ENCODE measurements at places on chromosomes 6 and 20.
A peak's percentile ranks its signal among the peaks of the same experiment; 100 is the strongest.

GRCh38 chr20:51456511-51457509 lies 85.7 kb downstream of the NFATC2 start:
- peak; percentile 92 for DNase-seq

- no peak for DNase-seq
Measured at GRCh38 chr6:133315811-133316210, 74.7 kb downstream of the EYA4 start.

GRCh38 chr6:28240471-28240870 lies 11.6 kb downstream of the ZKSCAN4 start:
- no peak for DNase-seq

- DNase-seq = no peak
Measured at GRCh38 chr6:119066517-119066916, 11.9 kb downstream of the FAM184A start.

GRCh38 chr6:99119109-99120031 lies 171.6 kb upstream of the FBXL4 start:
- peak; percentile 77 for DNase-seq

GRCh38 chr6:146890172-146890571 lies 291.4 kb downstream of the ADGB start:
- DNase-seq = no peak

DNA sequence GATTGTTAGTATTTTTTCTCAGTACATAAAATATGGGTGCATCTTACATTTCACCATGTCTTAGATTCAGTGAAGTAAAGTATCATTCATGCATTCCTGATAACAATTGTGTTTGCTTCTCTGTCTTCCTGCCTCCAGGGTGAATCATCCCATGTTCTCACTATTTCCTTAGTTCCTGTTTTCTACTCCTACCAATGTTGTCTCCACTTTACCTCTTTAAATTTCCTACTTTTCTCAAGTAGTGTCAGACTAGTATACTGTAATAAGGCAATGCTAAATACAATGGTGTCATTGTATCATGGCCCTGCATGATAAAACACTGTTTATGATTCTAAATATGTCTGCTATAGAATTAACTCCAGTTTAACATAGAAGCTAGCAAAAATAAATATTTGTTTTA lies 37.4 kb upstream of the GABRR1 start:
- no peak for DNase-seq

DNA sequence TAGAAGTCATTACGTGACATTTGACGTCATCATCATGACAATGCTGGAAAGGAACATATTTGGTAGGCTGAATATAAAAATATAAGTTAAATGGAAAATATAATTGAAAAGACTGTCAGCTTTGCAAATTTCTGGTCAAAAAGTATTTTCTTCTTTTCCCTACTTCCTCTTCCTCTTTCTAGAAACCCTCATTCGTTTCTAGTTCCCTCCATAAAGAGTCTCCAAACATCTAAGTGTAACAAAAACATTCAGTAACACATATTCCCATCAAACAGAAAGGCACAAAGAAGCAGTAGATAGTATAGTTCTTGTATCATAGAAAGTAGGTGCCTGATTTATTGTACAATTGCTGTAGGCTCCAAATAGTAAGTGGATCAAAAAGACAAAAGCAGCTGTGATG lies 150.8 kb upstream of the FAM83B start:
- DNase-seq = no peak

DNA sequence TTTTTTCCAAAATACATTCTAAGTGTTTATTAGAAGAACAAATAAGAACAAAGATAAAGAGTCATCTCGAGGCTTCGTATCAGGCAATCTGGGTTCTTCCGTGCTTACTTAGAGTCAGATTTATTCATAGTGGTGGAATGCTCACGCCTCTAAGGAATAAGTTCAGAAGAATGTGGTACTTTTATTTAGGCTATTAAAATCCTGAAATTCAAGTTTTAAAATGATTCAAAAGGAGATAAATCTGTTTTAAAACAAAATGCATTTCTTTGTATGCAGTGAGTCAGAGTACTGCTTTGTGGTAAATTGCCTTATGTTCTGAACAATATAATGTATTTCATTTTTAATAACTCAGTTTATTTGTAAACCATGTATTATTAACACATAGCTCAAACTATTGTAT lies 89.1 kb downstream of the FUT9 start:
- DNase-seq = no peak

DNA sequence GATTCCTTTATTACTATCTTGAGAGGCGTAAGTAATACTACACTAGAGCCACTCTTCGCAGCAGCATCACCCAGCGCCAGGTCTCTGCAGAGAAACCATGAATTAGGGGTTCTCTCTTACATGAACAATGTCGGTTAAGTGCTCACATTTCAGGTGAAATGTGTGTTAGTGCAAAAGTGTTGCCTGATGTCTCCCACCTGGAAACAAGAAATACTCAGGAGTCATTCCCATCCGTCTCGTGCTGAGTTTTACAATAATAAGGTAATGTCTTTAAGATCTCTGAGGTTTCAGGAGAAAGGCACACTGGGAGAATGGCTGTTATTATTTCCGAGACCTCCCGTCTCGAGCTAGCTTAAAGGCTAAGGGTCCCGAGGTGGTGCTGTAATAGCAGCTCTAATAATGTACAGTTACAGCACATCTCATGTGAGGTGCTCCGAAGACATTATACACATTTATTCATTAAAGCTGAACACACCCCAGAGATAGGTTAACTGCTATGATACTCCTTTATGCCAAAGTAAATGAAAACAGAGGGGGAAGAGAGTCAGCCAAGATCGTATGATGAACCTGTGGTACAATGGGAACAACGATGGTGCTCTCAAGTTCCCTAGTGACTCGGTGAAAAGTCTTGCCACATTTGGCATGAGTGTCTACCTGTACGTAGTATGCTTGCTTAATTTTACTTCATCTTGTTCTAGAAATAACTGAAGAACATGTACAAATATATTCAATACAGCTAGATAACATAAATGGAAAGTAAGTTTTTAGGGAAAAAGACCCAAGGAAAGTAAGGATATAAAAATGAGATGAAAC lies 458.3 kb upstream of the CITED2 start:
- no peak for DNase-seq

- no peak for DNase-seq
Measured at GRCh38 chr20:36490191-36490590, 51.1 kb upstream of the MYL9 start.

GRCh38 chr6:6912817-6913744 lies 194.7 kb upstream of the RREB1 start:
- DNase-seq = peak; percentile 20

DNA sequence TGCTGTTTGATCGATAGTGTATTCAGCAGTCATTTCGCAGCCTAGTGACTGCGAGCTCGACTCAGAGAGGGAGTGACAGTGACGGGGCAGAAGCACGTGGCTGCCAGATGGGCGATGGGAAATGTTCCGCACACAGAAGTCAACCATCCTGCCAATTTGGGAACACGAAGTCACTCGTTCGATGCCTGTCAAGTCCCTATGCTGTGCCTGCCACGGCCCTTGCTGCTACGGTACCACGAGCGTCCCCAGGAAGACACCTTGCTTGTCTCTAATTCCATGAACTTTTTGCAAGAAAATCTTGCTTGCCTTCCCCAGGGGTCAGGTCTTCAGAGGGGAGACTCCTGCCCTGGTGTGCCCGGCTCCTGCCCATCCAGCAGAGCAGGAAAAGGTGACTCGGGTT lies 17.0 kb upstream of the STX16 start:
- DNase-seq = no peak

DNA sequence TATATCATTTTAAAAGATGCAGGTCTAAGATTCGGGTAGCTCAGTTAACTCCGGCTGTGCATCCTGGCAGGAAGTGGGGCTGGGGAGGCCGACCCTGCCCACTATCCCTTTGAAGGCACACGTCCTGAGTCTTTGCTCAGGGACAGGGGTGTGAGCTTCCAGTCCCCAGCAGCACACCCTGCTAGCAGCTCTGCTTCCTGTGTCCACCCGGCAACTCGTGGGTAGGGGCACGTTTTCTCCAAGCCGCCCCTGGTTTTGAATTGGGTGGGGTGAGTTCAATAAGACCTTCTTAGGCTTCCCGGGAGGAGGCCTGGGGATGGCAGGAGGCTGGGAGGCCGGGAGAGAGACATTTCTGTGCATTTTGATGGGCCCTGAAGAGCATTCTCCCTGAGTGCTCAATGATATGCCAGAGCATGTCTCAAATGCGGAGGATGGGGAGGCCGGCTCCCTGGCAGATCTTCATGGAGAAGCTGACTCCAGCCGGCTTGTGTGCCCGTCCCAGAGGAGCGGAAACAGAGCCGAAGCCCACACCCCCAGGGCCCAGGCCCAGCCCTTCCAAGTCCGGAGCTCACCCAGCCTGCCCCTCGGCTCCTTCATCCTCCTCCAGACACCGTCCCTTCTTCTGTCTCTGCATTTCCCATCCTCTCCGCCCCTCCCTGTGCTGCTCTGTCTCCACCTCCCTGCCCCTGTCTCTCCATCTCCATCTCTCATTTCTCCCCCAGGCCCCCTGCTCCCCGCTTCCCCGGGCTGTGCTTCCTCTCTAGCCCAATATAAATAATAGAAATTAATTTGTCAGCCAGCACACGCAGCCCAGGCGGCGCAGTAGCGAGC lies 36.3 kb upstream of the ZFAND3 start:
- no peak for DNase-seq

DNA sequence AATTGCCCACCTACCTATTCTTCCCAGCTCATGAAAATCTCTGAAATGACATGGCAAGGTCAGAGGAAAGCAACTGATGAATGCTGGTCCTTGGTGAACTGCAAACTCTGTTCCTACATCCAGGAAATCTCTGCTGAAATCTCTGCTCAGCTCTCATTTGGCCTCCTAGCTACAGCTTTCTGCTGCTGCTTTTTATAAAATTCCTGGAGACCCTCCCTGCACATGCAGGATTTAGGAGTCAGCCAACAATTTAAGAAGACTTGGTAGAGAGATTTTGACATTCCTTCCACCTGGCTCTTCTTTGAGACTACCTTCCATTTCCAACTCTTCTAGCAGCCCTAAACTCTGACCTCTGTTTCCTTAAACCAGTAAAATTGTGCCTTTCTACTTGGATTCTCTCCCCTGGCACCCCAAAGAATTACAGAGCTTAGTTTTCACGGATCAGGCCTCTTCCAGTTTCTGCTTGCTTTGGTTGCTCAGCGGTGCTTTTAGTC lies 55.5 kb downstream of the PDE7B start:
- no peak for DNase-seq

- no peak for DNase-seq
Measured at GRCh38 chr6:20800229-20800628, 266.0 kb downstream of the CDKAL1 start.

- DNase-seq = no peak
Measured at GRCh38 chr6:5275497-5275896, 14.2 kb downstream of the FARS2 start.

DNA sequence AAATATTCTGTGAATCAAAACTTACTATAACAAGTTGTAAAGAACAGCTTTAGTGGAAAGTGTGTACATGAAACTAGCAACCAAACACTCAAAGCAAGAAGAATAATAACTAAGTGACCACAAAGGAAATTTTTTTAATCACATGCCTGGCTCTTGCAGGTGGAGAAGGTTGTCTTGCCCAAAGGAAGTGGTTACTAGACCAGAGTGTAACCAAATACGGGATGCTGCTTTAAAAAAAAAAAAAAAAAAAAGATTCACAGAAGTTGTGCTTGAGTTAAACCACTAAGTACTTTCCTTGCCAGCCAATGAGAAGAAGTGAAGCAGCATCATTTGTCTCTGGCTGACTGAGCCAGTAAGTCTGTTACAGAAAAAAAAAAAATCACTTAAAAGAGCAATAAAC lies 19.1 kb upstream of the HLA-DQB1 start:
- DNase-seq = peak; percentile 72

- DNase-seq = no peak
Measured at GRCh38 chr20:53040693-53041589, 68.8 kb downstream of the TSHZ2 start.

GRCh38 chr6:152969688-152970418 lies 13.0 kb downstream of the FBXO5 start:
- peak; percentile 42 for DNase-seq

DNA sequence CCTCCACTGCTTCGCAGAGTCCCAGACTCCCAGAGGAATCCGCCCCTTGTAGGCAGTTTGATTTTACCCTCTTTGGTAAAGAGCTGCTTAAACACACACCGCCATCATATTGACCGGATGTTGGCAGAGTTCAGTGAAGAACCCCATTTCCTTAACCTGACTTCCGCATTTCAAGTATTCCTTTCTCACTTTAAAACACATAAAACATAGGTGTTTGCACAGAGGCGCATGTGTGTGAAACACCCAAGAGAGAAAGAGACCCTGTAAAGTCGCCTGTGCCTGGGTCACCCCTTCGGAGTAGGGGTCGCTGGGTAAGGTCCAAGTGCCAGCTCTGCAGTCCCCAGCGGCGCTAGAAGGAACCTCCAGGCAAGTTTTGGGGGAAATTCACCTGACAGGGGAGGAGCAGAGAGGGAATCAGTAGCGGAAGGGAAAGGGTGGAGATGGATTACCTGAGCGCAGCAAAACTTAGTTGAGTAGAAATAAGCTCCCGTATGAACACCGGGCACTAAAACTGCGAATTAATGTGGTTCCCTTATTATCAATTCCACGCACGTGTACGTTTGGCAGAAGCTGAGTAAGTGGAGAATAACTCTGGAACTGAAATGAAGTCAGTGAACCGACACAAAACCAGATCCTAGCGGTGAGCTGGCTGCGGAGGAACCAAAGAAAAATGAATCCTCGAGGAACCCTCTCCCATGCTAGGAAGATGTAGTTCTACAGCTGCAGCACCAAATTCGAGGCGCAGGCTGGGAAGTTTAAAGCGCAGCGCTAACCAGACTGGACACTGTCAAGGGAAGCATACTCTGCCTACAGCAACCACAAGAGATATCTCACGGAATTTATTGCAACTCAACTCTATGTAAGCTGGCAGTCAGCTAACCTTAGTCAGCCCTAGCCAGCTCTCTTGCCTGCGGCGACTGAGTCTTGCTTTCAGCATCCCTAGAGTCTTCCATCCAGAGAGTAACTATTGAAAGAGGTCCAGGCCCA lies 3.5 kb upstream of the HTR1B start:
- peak; percentile 68 for DNase-seq

DNA sequence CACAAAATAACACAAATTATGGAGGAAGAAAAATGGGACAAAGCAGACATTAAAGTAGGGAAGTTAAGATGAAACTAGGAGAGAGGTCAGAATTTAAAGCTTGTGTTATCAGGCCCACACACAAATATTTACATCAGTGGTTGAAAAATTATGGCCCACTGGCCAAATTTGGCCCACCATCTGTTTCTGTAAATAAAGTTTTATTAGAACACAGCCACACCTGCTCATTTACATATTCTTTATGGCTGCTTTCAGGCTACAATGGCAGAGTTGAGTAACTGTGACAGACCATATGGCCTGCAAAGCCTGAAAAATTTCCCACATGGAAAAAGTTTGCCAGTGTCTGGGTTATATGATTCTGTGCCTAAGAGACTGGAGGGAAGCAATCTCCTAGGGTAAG lies 49.0 kb downstream of the SLC22A23 start:
- DNase-seq = no peak

- no peak for DNase-seq
Measured at GRCh38 chr6:97077380-97077779, 152.9 kb downstream of the KLHL32 start.

DNA sequence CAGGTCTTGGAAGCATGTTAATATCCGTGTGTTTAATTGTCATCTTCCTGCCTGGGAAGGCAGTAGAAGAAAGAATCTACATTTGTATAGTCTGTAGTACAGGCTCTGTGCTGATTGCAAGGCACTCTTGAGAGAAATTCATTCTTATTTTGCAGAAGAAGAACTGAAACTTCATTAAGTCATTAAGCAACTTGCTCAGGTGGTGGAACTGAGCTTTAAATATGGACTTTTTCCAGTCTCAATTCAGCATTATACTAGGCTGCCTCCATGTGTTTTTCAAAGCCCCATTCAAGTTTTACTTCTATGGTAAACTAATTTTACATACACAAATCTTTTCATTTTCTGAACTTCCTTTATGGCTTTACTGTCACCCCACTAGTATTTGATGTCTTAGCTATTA lies 18.7 kb downstream of the ZNF451 start:
- peak; percentile 79 for DNase-seq

- peak; percentile 93 for DNase-seq
Measured at GRCh38 chr6:42104095-42104803, 38.2 kb downstream of the C6orf132 start.

All from Karpas-422 (cell line).